ENCODE measurements at places on chromosomes 6 and 20. TPM values are rescaled to one million over a fixed set of nuclear protein-coding genes. Genes with fewer than 3 reads are reported as not detected.

Gene CENPW
- total RNA-seq: 40.8 TPM

Gene INSM1
- not detected for total RNA-seq

Gene TREM1
- not detected for total RNA-seq

Gene RIPOR2
- total RNA-seq: 0.26 TPM

Gene CGA
- not detected for total RNA-seq

Gene CHRNA4
- total RNA-seq: 0.63 TPM

Gene ABHD16B
- not detected for total RNA-seq

Gene CCR6
- total RNA-seq: 0.14 TPM

Gene CRISP2
- total RNA-seq: not detected

Gene CDSN
- total RNA-seq: not detected

Gene RNGTT
- 9.7 TPM for total RNA-seq

Gene HSPA12B
- total RNA-seq: 0.59 TPM

Gene RAB32
- 35.5 TPM for total RNA-seq

Gene SSTR4
- total RNA-seq: 0.17 TPM

Gene GSTA3
- total RNA-seq: not detected

Gene RSPH3
- total RNA-seq: 3.9 TPM

Gene DAAM2
- total RNA-seq: 0.02 TPM

Gene SIRPD
- not detected for total RNA-seq

Gene PDE10A
- total RNA-seq: 27.5 TPM

Gene ULBP1
- 1.00 TPM for total RNA-seq

Gene PRPH2
- total RNA-seq: not detected

Gene SPO11
- not detected for total RNA-seq

Gene SPATA25
- 0.83 TPM for total RNA-seq

Gene SLCO4A1
- 11.6 TPM for total RNA-seq

Gene EEF1A2
- 154 TPM for total RNA-seq

All from A549 treated with ZK216348 at 1 μM for 4 hours (cell line).